ENCODE measurements at places on chromosomes 4 and X.
A peak's percentile ranks its signal among the peaks of the same experiment; 100 is the strongest.

- no peak for DNase-seq
These were observed 23.5 kb downstream of the UVSSA start for GRCh38 chr4:1370321-1371124.

DNA sequence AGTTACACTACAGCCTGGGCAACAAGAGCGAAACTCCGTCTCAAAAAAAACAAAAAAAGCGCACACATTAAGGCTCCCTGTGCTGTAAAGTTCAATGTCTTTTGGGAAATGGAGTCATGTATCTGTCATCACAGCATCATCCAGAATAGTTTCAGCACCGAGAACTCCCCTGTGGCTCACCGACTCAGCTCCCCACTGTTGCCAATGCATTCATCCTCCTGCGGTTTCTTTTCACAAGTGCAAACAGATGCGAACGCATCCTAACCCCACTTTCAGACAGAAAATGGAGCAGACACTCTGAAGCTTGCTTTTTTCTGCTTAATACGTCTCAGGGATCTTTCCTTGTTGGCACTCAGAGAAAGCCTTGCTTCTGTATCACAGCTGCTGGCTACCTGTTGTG, 13.8 kb upstream of the SH3TC1 start:
- DNase-seq = peak; percentile 98

DNA sequence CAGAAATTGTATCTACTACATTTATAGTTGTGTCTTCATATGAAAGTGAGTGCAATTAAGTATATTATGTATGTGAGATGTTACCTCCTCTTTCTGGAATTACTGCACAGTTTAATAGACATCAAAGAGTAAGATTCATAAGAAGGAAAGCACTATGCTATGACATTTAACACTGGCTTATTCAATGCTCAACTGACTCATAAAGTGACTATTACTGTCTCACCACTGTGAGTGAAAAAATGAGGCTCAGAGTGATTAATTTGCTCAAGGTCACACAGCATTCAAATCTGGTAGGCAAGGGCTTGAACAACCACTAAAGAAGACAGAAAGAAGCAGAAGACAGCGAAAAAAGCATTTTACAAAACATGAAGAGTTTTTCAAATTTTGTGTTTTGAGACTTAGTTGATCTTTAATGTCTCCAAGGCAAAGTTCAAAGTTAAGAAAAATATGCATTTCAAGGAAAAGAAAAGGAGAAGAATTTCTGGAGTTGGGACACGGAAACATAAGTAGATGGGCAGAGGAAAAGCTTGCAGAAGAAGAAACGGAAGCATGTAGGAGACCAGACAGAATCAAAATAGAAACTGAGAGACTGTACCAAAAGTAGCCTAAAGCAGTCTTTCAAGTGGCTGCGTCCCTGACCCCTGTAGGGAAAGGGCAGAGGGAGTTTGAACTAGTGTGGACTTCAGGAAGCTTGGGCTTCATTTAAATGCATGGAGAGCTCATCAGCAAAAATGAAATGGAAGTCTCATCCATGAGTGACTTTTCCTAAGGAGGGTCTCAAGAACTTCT, 66.3 kb downstream of the KCNIP4 start:
- DNase-seq = no peak

DNA sequence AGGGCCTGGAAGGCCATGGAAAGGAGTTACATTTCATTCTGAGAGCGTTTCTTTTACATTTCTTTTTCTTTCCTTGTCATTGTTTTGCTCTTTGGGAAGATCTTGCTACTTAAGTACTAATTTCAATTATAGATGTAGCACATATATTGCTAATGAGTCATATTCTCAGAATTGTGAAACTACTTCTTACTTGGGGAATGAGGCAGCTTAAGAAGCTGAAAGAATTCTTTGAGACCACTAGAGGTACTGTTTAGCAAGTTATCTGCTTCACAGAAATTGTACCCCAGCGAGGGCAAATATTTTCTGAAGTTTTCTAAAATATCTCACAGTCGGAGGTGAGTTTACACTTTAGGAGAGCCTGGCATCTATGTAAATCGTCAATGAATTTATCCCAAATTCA, 100.6 kb downstream of the AFF2 start:
- peak; percentile 27 for DNase-seq

DNA sequence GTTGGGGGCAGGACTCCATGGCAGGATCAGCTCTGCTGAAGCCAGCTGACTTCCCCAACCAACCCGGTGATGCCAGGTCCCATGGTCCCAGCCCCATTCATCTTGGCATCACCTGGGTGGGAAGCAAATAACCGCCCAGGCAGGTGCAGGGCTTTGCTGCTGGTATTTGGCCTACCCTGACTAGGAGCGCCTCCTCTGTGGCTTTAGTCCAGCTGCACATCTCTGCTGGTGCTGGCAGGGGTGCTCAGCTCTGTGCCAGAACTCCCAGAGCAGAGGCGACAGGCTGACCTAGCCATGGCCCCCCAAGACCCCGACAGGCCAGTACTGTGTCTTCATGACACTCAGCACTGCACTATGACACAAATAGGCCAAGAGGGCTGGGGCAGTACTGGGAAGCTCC, 64.4 kb downstream of the STARD8 start:
- DNase-seq = no peak

- DNase-seq = peak; percentile 43
These were observed 467.0 kb upstream of the CTSO start for GRCh38 chr4:156420623-156421022.

DNA sequence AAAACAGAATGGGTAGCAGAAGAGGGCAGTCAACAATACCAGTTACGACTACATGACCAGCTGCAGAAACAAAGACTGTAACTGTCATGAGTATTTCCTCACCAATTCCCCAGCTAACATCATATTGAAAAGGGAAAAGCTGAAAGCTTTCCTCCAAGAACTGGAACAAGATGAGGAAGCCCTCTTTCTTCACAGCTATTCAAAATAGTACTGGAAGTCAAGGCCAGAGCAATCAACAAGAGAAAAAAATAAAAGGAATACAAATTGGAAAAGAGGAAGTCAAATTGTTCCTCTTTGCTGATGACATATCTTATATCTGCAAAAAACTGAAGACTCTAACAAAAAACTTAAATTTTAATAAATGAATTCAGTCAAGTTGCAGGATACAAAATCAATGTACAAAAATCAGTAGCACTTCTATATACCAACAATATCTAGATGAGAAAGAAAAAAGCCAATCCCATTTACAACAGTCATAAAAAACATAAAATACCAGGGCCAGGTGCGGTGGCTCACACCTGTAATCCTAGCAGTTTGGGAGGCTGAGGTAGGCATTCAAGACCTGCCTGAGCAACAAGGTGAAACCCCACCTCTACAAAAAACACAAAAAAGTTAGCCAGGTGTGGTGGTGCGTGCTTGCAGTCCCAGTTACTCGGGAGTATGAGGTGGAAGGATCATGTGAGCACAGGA, 125.4 kb downstream of the ATP8A1 start:
- DNase-seq = no peak

DNA sequence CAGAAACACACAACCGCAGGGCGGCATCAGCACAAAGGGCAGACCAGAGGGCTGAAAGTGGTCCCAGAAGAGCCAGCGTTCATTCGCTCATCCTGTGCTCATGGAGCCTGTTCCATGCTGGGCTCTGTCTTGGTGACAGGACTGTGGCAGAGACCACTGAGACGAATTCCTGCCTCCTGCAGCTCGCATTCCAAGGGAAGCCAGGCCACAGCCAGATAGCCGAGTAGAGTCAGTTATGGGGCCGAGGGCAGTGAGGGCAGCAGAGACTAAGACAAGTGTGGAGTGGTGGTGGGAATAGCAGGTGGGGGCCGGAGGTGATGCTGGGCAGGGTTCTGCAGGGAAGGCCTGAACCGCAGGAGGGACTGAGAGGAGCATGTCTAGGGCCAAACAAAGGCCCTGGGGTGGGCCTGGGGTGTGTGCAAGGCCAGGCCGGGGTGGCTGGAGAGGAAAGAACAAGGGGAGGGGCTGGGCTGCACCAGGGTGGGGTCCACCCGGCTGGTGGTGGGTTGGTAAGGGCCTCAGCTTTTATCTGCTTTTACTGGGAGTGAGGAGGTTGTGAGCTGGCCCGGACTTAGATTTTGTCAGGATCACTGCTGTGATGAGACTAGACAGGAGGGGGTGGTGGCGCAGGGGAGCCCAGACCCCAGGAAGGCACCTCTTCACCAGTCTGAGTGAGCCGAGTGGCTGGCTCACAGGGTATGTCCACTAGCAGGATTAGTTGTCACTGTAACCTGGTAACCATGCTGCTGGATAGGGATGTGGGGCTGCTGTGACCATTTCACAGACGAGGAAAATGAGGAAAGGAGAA, 6.3 kb downstream of the PSAPL1 start:
- no peak for DNase-seq

DNA sequence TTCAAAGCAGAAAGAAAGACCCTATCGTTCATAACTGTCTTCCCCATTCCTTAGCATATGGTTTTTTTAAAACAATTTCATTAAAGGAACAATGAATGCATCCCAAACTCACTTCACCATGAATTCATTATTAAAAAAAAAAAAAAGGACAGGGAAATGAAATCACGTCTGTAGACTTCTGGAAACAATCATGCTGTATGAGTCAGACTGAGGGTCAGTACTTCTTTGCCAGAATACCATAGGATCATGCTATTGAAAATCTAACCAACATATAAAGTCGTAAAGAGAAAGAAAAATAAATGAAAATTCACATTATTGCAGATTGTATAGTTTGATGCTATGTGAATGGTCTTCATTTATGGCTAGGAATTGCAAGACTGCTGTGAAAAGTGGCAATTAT, 144.4 kb downstream of the PCDH18 start:
- peak; percentile 81 for DNase-seq

DNA sequence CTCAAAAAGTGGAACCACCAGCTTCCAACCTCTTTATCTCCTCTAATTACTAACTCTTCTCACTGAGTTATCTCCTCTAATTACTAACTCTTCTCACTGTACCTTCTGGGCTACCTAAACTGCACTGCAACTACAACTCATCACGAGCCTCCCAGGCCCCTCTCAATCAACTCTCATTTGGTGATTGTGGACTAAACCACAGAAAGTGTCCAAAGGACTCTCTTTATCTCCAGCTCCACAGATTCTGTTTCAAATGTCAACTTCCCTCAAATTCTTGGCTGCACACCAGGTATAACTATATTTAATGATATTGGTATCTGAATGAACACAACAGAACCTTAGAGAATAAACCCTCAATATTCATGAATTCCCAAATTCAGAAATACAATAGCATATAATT, 182.9 kb downstream of the MAML3 start:
- DNase-seq = no peak

All from choroid plexus epithelial cell (primary cell).